Coronary artery (tissue), 2 donors: ENCODE measurements at places on chromosomes 1 and 21.

GRCh38 chr1:115654125-115654524 is 12.4 kb downstream of the VANGL1 start:
- no peak for DNase-seq

- no peak for DNase-seq
Observed at GRCh38 chr1:33268457-33268856, 12.2 kb downstream of the ZNF362 start.

DNA sequence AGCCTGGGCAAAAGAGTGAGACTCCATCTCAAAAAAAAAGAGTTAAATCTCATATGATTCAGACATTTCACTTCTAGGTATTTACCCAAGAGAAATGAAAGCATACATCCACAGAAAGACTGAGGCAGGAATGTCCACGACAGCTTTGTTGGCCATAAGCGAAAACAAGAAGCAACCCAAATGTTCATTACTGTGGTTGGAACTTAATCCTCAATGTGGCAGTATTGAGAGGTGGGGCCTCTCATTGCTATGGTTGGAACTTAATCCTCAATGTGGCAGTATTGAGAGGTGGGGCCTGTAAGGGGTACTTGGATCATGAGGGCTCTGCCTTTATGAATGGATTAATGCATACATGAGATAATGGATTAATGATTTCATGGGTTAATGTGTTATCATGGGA is 15.2 kb downstream of the C21orf58 start:
- DNase-seq = no peak

DNA sequence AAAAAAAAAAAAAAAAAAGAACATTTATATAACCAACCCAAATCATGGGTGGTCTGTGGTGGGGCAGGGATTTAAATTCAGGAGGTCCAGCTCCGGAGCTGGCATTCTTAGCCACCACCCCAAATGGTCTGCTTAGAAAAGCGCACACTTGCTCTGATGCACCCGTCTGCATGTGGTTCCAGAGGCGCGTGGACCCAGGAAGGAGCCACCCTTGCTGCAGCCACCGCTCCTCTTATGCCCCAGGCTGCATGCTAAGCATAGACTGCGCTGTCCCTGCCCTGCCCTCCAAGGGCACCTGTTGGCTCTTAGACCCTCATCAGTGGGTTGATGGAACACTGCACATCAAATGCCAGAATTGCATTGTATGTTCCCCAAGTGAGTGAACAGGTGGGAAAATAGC is 41.4 kb downstream of the ATP5PO start:
- no peak for DNase-seq

GRCh38 chr1:38944547-38944946 is 2.9 kb upstream of the RHBDL2 start:
- DNase-seq = no peak

DNA sequence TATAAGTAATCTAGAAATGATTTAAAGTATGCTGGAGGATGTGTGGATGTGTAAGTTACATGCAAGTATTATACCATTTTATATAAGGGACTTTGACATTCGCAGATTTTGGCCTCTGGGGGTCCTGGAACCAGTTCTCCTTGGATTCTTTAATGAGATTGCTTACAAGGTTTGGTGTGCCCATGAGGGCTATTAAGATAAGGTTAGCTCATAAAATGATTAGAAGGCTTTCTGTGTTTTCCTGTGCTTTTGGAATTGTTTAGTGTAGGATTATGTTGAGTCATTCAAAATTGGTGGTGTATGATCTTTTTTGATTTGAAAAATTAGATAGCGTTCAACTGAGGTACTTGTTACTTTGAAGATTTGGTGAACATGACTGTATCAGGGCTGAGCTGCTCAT is 5.6 kb downstream of the USP25 start:
- DNase-seq = no peak

DNA sequence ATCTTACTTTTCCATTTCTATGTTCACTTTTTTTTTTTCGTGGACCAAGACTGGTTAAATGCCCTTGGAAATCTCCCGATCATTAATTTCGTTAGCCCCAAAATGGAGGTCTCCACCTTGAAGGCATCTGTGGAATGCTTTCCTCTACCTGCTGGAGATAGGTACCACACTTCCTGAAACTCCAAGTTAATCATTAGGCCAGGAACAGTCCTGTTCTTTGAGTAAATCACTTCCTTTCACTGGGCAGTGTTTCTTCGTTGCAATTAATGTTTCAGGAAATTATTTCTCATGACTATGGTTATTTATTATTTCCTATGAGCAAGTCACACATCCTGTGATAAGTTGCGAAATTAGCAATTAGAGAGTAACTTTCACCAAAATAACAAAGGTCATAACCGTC is 225.2 kb upstream of the LYPLAL1 start:
- no peak for DNase-seq

GRCh38 chr1:70745199-70745598 is 302.4 kb downstream of the PTGER3 start:
- no peak for DNase-seq

DNA sequence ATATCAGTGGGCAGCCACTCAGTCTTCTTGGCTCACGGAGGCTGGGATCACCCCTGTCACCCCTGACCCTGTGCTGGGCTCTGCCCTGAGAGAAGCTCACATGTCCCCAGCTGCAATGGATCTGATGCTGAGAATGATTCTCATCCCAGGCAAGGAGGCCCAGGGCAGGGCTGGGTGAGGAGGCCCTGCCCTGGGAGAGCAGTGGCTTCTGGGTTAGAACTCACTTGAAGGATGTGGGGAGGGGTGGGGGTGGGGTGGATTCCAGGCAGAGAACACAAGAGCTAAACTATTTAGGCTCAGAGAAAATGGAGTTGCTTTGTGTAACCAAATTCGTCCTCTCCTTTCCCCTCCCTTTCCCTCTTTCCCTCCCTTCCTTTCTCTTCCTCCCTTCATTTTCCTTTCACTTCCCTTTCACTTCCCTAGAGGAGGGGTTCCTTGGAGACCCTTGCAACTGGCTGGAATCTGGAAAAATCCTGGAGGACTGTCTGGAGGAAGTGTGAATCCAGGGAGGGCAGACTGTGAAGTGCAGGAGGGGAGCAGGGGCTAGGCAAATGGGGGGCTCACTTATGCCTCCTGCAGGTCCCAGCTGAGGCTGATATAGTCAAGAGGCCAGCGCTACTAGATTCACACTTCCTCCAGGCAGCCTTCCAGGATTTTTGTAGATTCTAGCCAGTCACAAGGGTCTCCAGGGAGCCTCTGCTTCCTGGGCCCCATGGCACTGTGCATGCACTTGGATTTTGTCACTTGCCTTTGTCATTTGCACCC is 47.0 kb downstream of the IGSF21 start:
- DNase-seq = no peak

- DNase-seq = no peak
Observed at GRCh38 chr1:159921251-159921650, 4.1 kb downstream of the TAGLN2 start.

GRCh38 chr1:233582439-233582838 is 31.5 kb upstream of the KCNK1 start:
- DNase-seq = no peak
